Posterior vena cava (tissue), 2 donors: ENCODE measurements at places on chromosomes 16 and 17.

DNA sequence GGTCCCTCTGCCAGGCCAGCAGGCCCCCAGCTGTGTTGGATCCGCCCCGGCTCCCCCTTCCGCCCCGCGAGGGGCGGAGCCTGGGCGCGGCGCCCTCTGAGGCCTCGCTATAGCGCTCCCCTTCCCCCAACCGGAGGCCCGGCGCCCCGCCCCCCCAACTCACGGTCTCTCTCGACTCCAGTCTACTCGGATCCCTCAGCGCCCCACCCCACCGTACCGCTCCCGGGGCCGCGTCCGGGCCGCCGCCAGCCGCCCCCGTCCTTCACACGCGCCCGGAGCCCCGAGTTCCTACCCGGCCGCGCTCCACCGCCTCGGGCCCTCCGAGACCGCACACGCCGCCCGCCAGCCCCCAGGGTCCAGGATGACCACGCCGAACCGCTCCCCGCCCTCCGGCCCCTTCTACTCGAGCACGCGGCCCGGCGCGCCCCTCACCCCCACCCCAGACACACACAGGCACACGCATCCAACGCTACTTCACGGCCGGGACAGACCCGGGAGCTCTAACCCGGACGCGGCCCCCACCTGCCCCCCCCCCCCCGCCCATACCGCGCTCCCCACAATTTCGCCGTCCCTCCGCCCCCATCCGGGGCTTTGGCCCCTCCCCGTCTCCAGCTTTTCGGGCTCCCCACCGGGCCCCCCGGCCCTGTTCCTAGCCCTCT lies 1.4 kb downstream of the PHF23 start:
- peak; percentile 94 for DNase-seq

GRCh38 chr17:633641-634101 lies 81.0 kb downstream of the VPS53 start:
- peak; percentile 86 for DNase-seq

- DNase-seq: no peak
Observed at GRCh38 chr17:70552982-70553334, 383.6 kb downstream of the KCNJ2 start.

DNA sequence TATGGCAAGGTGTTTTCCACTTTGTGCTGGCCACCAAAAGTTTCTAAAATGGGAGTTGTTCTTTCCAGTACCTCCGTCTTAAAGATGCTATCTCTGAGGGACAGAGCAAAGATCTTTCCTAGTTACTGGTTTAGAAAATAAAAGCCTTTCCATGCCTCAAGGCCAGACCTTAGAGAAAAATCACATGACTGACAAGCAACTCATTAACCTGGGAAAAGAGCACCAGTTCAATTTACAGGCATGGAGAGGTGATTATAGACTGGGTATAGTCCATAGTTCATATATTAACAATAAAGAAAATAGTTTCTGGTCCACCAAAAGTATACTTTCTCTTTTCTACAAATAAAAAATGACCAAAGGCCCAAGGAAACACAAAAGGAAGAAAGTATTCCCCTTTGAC lies 230.7 kb downstream of the TOX3 start:
- no peak for DNase-seq

- no peak for DNase-seq
Observed at GRCh38 chr17:51085150-51085805, 35.4 kb downstream of the SPAG9 start.

DNA sequence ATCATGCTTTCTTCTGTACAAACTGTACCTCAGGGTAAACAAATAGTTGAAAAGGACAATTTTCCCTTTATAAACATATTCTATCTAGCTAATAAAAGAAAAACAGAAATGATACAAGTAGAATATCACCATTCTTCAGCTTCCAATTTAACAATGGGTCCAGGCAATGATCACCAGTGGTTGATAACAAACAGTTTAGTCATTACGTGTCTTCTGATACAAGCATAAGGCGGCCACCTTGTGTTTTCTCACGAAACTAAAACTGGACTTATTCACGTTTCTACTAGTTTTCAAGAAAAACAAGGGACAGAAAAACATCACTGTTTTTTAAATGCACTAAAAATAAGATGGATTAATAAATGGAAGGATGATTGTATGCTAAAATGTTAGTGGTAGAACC lies 58.3 kb downstream of the STH start:
- no peak for DNase-seq
